ENCODE measurements at places on chromosomes 7 and 10.

GRCh38 chr10:126331101-126331500, 57.2 kb downstream of the ADAM12 start:
- DNase-seq = no peak

DNA sequence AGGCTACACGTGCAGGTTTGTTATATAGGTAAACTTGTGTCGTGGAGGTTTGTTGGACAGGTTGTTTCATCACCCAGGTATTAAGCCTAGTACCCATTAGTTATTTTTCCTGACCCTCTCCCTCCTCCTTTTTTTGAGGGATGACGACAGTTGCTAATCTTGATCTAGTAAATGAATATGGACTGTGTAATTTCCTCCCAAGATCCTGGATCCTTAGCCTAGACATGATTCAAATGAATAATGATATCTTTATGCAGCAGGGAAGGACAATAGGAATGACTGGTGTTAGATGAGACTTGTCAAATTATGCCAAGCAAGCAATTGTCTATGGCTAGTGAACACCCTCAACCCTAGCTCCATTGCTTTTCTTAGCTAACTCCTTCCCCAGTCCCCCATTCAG, 156.2 kb downstream of the PLPP4 start:
- DNase-seq = no peak

- no peak for DNase-seq
Observed at GRCh38 chr7:69825113-69825972, 227.1 kb downstream of the AUTS2 start.

DNA sequence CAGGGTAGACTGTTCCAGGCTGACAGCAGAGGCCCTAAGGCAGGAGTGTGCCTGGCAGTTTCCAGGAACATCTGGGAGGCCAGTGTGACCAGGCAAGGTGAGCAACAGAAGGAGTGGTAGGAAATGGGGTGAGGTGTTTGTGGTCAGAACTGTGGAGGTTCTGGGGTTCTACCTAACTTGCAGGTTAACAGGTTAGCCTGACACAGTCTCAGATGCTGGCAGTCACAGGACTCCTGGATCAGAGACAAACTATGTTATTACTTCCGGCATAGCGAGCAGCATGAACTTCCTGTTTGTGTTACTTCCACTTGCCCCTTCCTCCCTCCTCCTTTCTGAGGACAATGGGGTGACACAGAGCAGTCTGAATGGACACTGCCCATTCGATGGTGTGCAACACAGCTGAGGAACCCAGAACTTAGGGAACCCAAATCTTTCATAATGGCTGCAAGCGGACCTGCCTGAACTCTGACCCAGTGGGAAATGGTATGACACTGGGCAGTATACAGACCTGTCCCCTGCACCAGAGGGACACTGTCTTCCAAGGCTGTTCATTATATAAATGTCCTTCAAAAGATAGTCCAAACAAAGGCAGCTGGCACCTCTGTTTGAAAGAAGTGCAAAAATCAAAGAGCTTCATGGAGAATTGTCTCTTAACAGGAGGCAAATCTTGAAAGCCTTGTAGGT, 3.9 kb upstream of the SAR1A start:
- peak; percentile 38 for DNase-seq

- DNase-seq = no peak
Observed at GRCh38 chr7:81690251-81690650, 79.6 kb downstream of the HGF start.

DNA sequence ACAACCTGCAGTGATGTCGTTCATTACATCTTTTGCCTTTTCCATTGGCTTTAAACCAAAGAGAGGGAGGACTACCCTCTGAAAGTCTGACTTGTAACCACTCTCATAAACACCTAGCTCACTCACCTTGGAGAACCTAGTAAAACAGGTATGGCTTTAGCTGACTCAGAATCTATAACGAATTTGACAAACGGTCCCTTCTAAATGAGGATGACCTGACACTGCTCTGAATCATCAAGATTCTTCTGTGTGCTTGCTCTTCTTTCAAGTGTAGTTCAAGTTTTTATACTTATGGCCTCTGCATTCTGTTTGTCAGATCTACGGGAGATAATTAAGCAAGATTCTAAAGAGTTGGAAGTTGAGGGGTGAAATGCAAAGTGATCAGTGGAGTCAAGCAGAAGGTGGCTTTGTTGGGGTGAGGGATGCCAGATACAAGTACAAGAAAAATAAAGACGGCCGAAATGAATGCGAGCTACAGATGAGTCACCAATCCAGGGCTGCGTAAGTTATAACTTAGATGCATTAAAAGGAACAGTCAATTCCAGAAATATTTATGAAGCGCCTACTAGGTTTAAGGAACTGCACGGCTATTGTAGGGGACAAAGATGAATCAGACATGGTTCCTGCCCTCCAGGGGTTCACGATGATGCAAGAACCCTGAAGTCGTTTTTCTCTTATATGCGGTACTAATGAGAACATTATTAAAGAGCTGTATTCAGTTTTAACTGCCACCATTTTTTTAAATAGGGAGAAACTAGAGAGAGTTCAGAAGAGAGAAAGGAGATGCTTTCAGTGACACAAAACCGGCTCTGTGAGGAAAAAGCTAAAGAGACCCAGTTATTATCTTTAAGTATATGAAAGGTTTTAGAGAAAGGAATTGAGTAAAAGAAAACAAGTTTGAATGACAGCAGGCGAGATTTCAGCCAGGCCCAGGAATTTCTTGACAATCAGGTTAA, 6.5 kb downstream of the HIPK2 start:
- no peak for DNase-seq

GRCh38 chr10:5904227-5904626, 14.2 kb downstream of the FBH1 start:
- DNase-seq = no peak

- DNase-seq = peak; percentile 71
Observed at GRCh38 chr10:31101123-31101522, 69.5 kb upstream of the ZNF438 start.

DNA sequence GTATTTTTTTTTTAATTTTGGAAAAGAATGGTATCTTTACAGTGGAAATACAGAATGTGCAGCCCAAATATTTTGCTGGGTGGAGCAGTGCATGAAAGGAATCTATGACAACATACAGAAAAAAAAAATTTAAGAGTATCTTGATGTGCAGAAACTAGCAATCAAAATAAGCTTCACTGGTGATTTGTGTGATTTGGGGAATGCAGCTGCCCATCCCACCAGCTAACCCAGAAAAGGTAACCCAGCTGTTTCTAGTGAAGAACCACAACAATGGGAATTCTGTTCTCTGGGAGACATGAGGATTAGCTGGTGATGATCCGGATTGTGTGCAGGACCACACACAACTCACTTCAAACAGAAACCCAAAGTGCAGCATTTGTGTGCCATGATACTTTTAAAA, 375.5 kb downstream of the SEMA3D start:
- DNase-seq = no peak

GRCh38 chr7:151178236-151178635, 8.8 kb downstream of the ASB10 start:
- no peak for DNase-seq

- no peak for DNase-seq
Observed at GRCh38 chr10:32943854-32944661, 14.0 kb downstream of the ITGB1 start.

- DNase-seq = peak; percentile 60
Observed at GRCh38 chr10:79242620-79243152, 104.6 kb upstream of the PPIF start.

DNA sequence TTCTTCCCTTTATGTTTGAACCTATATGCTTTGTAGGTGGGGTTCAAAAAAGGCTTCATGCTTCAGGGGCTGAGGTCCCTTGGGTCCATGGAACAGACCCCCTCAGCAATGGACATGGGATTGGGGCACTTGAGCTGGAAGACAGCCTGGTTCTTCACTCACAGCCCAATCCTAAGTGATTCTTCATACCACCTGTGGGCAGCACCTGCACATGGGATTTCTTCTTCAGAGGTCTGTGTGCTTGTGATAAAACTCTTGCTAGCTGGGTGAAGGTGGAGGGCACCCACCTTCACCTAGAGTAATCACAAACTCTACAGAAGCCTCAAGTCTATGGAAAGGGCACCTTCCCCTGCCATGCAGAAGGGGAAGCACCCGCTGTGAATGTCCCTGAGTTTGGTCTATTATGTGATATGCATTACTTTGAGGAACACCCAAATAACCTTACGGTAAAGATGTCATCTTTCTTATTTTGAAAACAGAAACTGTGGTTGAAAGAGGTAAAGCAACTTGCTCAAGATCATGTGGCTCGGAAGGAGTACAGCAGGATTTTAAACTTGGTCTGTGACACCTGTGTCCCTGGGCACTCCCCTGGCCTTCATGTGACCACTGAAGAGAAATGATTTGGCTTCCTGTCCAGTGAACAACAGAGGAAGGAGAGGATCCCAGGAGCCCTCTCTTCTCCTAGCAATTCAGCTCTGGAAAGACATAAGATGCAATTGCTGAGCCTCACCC, 469.5 kb upstream of the ZMIZ1 start:
- DNase-seq = no peak

GRCh38 chr10:35517431-35518181, 87.5 kb upstream of the GJD4 start:
- DNase-seq = no peak

DNA sequence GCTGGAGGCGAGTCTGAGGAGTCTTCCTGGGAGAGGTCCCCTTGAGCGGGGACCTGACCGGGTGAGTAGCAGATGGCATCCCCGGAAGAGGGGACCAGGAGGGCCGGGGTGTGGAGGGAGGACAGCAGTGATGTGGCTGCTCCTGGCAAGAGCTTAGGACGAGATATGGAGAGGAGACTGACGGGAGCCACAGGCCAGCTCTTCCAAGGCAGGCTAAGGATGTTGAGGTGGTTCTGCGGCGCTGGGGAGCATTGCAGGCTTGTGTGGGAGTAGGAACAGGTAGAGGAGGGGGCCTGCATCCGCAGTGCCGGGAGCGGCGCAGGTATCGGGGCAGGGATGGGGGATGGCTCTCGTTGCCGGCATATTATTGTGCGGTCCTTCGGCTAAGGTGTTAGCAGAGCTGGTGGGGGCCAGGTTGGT, 76.7 kb upstream of the ANLN start:
- DNase-seq = no peak

GRCh38 chr7:108008240-108008639, 5.3 kb upstream of the LAMB1 start:
- DNase-seq = no peak

DNA sequence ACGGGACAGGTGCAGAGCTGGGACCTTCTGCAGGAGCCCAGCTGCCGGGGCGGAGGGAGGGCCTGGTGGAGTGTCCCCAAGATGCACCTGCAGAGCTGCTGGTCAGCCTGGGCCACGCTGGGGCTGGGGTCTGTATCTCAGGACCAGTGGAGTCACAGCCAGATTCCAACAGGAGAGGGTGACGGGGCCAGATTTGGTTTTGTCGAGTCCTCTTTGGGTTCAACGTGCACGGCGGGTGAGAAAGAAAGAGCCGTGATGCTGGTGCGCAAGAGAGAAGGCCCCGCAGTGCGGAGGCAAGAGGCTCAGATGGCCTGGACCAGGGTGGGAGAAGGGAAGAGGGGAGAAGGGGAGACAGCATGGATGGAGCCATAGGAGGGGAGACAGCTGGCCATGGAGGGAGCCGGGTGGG, 462.9 kb downstream of the PTPRN2 start:
- no peak for DNase-seq

GRCh38 chr7:22373388-22373787, 16.4 kb upstream of the RAPGEF5 start:
- DNase-seq = no peak

GRCh38 chr10:36578306-36578705, 547.1 kb upstream of the ANKRD30A start:
- DNase-seq = no peak

DNA sequence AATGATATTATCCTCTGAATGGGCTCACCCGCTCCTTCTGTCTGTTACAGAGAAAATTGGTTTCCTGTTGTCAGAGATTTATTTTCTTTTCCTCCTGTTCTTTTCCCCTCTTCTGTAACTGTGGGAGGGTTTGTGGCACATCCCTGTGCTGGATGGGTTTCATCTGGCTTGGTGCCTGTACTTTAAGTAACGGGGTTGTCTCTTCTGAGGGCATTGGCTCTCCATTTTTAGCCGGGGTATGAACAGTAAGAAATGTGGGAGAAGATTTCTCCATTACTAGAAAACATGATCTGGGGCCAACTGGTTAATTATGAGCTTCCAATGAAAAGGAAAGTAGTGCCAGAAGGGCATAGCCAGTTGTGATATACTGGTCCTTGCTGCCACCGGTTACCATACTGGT, 142.6 kb downstream of the SND1 start:
- DNase-seq = no peak

GRCh38 chr7:97871659-97872024, 566 bp downstream of the ASNS start:
- no peak for DNase-seq

DNA sequence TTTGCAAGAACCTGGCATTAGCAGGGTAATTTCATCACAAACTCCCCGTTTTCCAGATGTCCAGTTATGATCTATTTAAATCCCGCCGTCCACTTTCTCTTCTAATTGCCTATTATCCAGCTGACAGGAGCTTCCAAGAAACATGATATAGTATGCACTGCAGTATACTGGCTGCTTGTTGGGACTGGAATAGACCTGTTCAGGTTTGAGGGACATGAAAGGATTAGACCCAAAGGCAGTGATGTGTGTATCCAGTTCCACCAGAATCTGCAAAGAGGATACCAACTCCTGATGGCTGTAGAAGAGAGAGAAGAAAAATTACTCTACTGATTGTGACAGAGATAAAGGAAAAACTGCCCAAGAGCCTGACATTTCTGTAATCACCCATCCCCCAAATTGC, 8.9 kb downstream of the MSS51 start:
- DNase-seq = no peak

- DNase-seq = no peak
Observed at GRCh38 chr7:92850516-92850915, 14.1 kb upstream of the CDK6 start.

DNA sequence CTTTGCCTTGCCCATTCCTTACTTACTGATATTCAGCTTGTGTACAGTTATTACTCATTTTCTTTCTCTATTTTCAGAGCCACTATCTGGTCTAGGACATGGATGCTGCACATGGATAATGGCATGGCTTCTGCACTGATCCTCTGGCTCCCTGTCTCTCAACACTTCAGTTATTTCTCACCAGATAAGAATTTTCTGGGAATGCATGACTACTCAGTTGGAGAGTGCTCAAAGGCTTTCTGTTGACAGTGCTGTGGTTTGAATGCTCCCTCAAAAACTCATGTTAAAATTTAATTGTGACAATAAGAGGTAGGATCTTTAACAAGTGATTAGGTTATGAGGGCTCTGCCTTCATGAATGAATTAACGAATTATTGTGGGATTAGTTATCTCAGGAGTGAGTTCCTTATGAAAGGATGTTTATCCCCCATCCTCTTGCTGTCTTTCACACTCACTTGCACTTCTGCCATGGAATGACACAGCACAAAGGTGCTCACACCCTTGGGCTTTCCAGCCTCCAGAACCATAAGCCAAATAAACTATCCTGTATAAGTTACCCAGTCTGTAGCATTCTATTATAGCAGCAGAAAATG, 16.1 kb upstream of the PIK3CG start:
- DNase-seq = no peak

GRCh38 chr7:137791930-137792329, 54.8 kb downstream of the DGKI start:
- DNase-seq = no peak

DNA sequence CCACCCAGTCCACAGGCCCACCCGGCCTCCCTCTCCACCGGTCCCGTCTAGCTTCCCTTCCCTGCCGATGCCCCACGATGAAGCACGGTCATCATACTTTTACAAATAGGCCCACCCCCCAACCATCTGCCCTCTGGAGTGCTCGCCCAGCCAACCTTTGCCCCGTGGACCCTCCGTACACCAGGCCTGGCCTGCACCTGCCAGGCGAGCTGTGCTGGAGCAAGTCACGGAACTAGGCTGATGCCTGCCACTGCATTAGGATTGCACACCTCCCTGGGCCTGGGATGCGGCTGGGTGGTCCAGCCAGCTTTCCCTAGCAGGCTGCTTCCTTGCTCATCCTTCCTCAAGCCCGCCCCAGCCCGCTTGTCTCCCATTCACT, 44.7 kb downstream of the PPIF start:
- no peak for DNase-seq

All from stimulated activated CD4-positive, alpha-beta T cell treated with anti-CD3 and anti-CD28 coated beads, Interleukin-2, amount 100 ng/mL, for 24 hours (primary cell).